ENCODE measurements at places on chromosomes 6 and 20. TPM values are rescaled to one million over a fixed set of nuclear protein-coding genes. Genes with fewer than 3 reads are reported as not detected.

DNA sequence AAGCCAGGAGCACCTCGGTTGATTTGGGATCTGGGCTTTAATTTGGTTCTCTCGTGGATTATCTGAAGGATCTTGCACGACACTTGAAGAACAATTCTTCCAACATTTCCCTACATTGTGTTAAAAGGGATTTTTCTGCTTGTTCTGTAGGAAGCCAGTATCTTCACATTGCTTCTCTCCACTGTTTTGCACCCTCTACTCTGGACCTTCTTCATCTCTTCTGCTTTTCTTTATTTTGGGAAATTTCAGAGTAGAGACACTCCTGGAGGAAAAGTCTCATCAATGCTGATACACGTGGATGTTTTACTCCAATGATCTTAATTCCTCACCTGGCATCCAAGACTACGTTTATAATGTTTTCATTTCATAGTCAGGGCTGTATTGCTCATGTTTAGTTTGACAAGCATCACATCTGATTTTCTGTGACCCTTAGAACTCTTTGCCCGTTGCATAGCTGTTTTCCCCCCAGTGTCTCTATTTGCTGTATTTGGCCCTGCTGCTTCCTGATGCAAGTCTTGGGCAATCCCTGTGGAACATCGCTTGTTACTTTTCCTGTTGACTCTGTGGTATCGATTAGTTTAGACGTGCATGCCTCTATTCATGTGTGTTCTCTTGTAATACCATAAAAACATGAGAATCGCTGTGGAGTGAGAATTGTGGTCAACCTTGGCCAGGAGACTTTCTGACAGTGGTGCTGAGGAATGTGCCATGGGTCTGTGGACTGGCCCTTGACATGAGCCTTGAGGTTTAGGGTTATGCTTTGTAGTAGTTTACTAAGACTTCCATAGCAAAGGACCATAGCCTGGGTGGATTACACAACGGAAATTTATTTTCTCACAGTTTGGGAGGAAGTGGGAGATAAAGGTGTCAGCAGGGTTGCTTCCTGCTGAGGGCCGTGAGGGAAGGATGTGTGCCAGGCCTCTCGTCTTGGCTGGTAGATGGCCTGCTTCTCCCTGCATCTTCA lies 12.5 kb downstream of the PLCB1 start:
- peak; percentile 63 for DNase-seq

GRCh38 chr6:136655239-136656014 lies 105.2 kb upstream of the MAP7 start:
- DNase-seq: no peak

- DNase-seq: no peak
Observed at GRCh38 chr6:90701146-90701781, 114.4 kb upstream of the MAP3K7 start.

- DNase-seq: no peak
Observed at GRCh38 chr20:53346335-53346648, 247.3 kb downstream of the ZNF217 start.

- DNase-seq: no peak
Observed at GRCh38 chr6:119575721-119576120, 226.2 kb upstream of the MAN1A1 start.

The SLC22A2 gene
- total RNA-seq: not detected

- no peak for DNase-seq
Observed at GRCh38 chr6:85866370-85866730, 223.7 kb upstream of the SYNCRIP start.

The MUC22 gene
- total RNA-seq: not detected

The SS18L1 gene
- total RNA-seq: 6.8 TPM

GRCh38 chr6:26051665-26052310 lies 35.4 kb upstream of the HFE start:
- DNase-seq: no peak

The ACTR5 gene
- 4.1 TPM for total RNA-seq

- no peak for DNase-seq
Observed at GRCh38 chr20:55417836-55418235, 587.5 kb downstream of the CBLN4 start.

The ZSCAN23 gene
- total RNA-seq: 0.65 TPM

- DNase-seq: peak; percentile 57
Observed at GRCh38 chr20:1881240-1881835, 13.9 kb upstream of the SIRPA start.

GRCh38 chr6:18302561-18303439 lies 38.5 kb upstream of the DEK start:
- DNase-seq: peak; percentile 45

The TMEM244 gene
- not detected for total RNA-seq

The EDN1 gene
- 268 TPM for total RNA-seq

GRCh38 chr20:49580813-49581174 lies 12.9 kb upstream of the PTGIS start:
- DNase-seq: no peak

- no peak for DNase-seq
Observed at GRCh38 chr20:61593516-61593915, 341.5 kb downstream of the CDH4 start.

The HRH3 gene
- not detected for total RNA-seq

GRCh38 chr6:63527658-63528514 lies 44.4 kb upstream of the LOC128125822 start:
- DNase-seq: peak; percentile 99

The PFDN4 gene
- 80.9 TPM for total RNA-seq

DNA sequence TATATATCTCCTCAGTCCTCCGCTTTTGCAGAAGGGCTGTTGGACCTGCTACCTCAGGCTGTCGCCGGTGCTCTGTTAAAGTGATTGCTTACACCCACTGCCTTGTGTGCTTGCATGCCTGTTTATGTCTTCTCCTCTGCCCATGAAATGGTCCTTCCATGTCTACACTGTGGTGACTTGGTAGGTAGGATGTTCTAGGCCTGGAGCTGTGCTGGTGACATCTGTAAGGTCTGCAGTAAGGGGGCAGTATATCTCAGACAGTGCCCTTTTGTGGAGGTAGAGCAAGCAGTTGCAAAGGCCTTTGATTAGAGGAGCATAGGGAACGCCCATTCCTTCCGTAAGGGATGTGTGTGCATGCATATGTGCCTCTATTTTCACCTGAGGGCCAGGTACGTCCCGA lies 40.3 kb downstream of the VAPB start:
- no peak for DNase-seq

- no peak for DNase-seq
Observed at GRCh38 chr20:10476319-10476724, 41.2 kb downstream of the SLX4IP start.

DNA sequence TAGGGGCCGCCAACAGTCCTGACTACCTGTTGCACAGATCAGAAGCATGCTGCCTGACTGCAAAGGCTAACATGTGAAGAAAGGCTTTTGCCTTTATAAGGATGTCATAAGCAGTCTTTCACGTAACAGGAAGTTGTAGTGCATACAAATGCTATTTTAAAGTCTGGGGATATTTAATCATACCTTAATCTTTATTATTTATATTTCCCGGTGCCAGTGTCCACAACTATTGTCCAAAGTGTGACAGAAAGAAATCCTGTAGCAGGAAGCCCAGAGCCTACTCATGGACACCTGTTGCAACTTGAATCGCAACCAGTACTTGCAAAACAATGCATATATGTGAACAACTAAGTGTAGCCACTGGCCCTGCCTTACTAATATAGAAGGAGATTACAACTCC lies 235.8 kb downstream of the ALDH8A1 start:
- peak; percentile 23 for DNase-seq

The C20orf144 gene
- under 0.01 TPM for total RNA-seq

The HLA-DOB gene
- total RNA-seq: 0.22 TPM

The COX7A2 gene
- total RNA-seq: 194 TPM

The SIRPB1 gene
- 0.22 TPM for total RNA-seq

DNA sequence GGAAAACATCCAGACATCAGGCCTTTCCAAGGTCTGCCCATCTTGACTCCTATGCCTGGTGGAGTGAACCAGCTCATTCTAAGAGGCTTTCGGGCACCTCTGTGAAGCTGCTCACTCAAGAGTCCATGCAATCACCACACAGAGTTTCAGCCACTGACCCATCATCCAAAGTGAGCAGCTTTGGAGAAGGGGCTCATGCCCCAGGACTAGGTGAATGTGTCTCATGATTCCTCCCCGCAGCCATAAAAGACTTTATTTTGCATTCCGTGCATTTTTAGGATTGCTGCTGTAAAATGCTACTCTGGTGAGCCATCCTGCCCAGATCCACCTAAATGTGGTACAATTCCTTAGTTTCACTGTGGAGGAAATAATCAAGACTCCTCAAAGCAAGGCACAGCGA lies 44.5 kb upstream of the EZR start:
- no peak for DNase-seq

DNA sequence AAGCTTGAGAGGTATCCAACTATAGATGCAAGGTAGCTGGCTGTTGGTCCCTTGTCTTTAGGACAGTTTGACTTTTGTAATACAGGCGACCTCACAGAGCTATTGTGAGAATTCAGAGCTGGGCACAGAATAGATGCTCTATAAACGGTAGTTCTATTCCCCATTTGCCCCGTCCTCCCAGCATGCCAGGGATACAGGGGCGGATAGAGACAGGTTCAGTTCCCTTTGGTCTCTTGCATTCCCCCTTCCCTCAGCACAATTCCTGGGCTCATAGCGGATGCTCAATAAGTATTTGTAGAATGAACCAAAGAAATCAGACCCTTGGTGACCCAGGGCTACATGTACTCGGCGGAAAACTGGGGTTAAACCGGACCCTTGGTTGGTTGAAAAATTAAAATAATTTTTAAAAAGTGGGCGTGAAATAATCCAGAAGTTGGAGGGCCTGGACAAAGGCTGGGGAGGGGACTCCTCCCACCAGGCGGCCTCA lies 707 bp upstream of the TOP1 start:
- no peak for DNase-seq

DNA sequence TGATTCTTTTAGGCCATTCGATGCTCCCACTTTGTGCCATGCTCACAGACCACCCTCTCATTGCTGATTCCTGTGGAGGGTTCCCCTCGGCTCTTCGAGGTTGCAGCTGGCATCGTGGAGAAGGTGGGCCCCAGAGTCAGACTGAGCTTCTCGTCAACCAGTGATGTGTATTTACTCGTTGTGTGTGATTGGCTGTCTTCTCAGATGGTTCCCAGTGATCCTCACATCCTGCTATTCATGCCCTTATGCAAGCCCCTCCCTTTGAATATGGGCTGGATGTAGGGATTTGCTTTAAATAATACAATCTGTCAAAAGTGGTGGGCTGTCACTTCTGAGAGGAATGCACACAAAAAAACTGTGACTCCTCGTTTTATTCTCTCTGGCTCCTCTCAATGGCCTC lies 99.6 kb upstream of the ENPP5 start:
- DNase-seq: no peak

GRCh38 chr6:39553029-39553428 lies 172.2 kb downstream of the KIF6 start:
- no peak for DNase-seq

- no peak for DNase-seq
Observed at GRCh38 chr20:53138454-53139262, 166.5 kb downstream of the TSHZ2 start.

The LST1 gene
- total RNA-seq: not detected

DNA sequence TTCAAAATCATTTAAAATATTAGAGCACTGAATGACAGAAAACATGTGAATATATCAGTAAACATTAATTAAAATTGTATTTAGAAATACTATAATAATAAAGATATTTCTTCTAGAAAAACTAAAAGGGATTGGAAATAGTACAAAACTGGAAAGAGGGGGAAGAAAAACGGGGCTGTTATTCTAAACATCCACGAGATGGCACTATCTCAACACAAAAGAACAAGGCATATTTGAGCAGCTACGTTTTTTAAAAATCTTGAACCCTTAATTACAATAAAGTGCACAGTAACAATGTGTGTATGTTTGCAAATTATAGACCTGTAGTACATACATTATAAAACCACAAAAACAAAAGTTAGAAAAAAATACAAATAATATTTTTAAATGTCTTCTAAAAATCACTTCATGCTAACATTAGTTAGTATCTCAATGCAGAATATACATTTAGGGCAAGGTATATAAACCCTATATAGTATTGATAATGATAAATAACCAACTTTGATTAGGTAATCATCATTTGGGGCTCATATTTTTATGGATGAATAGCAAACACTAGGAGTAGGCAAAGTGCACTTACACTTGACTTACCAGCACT lies 42.5 kb upstream of the PNISR start:
- DNase-seq: peak; percentile 35

The EPB41L1 gene
- total RNA-seq: 14.3 TPM

The PEX3 gene
- 14.5 TPM for total RNA-seq

DNA sequence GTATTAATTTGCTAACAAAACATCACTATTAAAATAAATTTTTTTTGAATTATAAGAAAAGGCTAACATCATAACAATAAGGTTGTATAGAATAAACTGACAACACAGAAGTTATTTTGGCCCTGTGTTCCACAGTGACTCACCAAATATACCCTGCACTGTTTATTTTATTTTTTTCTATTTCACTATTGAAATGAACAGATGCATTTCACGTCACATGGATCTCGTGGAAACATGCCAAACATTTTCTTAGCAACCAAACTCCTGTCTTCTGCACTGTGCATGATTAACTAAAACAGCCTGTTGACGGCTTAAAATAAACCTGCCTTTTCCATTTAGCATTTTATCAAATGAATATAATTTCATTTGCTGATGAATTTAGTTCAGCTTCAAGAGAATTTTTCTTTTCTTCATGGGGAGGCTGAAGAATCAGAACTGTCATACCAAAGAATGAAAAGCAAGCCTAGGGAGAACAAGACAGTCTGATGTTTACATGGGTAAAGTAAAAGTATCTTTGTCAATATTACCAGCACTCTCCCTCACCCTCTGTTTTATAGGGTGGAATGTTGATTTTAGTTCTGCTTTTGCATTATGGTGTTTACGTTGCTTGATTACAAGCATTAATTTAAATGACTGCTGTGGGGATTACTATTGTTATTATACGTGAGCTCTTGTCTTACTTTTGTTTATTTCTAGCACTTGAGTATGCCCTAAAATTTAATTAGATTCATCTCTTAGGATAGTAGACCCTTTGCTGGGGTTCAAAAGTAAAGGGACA lies 115.3 kb downstream of the LCA5 start:
- DNase-seq: peak; percentile 98

- no peak for DNase-seq
Observed at GRCh38 chr6:132136981-132137380, 185.8 kb upstream of the CCN2 start.

The SLC22A1 gene
- total RNA-seq: not detected

DNA sequence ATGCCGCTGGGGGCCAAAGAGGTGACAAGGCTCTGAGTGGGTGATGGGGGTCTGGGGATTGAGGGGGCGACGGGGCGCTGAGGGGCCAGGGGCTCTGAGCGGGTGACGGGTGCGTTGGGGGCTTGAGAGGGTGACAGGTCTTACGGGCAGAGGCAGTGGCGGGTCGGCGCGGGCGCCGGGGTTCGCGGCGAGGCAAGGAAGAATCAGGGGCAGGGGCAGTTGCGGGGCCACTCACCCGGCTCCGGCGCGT lies 146 bp downstream of the ZNFX1 start:
- DNase-seq: no peak

- peak; percentile 73 for DNase-seq
Observed at GRCh38 chr20:22805219-22805618, 220.8 kb upstream of the FOXA2 start.

The TBXT gene
- total RNA-seq: not detected

DNA sequence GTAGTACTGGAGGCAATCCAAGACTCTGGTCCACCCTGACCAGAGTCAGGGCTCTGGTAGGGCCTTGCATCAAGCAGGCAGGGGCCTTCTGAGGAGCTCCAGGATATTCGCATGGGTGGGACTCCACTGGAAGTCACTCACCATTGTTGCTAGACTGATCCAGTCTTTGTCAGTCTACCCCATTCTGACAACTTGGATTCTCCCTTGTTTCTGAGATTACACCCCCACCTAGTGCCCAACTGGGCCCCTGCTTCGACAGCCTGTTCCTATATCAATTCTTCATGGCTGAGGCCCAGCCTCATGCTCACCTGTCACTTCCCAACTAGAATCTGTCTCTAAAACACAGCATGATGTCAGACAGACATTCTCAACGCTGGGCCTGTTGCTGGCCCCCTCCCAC lies 5.2 kb downstream of the SLC35D3 start:
- peak; percentile 54 for DNase-seq
